Heart left ventricle (tissue), 16 donors: ENCODE measurements at places on chromosomes 16 and 17. TPM values are rescaled to one million over a fixed set of nuclear protein-coding genes. Genes with fewer than 3 reads are reported as not detected.
A peak's percentile ranks its signal among the peaks of the same experiment; 100 is the strongest.

The CPD gene
- total RNA-seq, result 19.5 TPM

The SSTR5 gene
- 1.5 TPM for total RNA-seq

GRCh38 chr17:63476459-63476853 lies 405 bp upstream of the ACE start:
- peak; percentile 33 for DNase-seq

DNA sequence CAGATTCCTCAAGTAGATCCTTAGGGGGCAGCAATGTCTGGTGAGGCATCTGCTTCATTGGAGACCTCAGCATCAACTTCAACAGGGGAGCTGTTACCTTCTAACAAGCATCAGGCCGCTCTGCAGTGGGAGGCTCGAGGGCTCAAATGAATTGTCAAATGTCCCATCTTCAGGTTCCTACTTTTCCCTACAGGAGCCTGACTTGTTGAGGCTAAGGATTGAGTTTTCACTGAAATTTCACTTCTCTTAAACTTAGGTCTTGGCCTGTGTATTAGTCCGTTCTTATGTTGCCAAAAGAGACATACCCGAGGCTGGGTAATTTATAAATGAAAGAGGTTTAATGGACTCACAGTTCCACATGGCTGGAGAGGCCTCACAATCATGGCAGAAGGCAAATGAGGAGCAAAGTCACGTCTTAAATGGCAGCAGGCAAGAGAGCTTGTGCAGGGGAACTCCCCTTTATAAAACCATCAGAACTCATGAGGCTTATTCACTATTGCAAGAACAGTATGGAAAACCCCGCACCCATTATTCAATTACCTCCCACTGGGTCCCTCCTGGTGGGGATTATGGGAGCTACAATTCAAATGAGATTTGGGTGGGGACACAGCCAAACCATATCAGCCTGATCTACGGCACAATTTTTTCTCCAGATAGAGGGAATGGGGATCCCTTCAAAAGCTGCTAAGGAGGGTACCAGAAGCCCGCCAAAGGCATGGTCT lies 5.1 kb upstream of the CD300LD start:
- no peak for DNase-seq

DNA sequence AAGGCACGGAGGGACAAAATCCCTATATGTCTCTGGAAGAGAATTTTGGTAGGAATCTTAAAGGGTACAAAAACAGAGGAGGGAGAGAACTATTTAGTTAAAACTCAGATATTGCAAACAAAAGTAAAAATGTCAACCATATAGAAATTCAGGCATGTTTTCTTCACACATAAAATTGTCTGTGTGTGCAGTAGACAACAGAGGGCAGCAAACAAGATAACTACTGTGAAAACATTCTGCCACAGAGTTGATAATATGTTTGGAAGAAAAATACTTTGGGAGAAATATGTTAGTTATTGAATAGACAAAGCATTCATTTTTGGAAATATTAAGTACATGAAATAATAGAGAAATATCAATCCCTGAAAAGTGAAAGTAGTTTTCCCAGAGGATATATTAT lies 56.2 kb downstream of the SNX11 start:
- DNase-seq, result no peak

DNA sequence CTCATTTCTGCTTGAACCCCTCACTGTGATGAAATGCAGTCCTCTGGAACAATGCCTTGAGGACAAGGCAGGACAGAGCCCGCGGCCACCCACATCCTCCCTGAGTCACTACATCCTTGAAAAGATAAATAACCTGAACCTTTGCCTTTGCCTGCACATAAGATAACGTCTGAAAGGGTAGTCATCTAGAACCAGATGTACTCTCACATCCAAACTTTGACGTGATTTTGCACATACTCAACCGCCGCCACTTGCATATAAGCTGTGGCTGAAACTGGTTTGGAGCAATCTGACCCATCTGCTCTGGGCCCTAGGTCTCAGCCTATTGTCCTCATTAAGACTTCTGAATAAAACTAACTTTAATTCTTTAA lies 252.1 kb downstream of the PHKB start:
- DNase-seq, result no peak

- DNase-seq, result no peak
Measured at GRCh38 chr17:19541445-19541844, 7.8 kb downstream of the SLC47A1 start.

GRCh38 chr16:84985079-84986065 lies 26.0 kb downstream of the ZDHHC7 start:
- DNase-seq, result no peak

DNA sequence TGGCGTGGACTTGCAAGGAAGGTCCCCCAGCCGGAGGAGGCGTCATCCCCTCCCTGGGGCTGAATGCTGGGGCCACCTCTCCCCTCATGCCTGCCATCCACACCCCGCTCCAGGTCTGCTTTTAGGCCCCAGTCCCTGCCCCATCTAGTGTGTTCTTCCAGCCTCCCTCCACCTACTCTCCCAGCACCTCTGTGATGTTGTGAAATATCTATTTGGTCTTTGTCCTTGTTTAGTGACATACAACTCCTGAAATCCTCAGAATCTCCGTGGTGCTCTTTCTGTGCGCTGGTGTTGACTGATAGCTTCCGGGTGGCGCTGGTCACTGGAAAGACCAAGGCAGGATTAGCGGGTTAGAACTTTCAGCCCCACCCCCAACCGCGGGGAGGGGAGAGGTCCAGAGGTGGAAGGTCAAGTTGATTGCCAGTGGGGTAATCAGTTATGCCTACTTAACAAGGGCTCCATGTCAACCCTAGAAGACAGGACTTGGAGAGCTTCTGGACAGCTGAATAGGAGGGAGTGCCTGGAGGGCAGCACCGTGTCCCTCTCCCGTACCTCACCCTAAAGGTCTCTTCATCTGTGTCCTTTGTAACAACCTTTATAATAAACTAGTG lies 10.1 kb downstream of the TBC1D24 start:
- DNase-seq, result no peak

GRCh38 chr17:60093694-60094093 lies 15.0 kb upstream of the HEATR6 start:
- no peak for DNase-seq

DNA sequence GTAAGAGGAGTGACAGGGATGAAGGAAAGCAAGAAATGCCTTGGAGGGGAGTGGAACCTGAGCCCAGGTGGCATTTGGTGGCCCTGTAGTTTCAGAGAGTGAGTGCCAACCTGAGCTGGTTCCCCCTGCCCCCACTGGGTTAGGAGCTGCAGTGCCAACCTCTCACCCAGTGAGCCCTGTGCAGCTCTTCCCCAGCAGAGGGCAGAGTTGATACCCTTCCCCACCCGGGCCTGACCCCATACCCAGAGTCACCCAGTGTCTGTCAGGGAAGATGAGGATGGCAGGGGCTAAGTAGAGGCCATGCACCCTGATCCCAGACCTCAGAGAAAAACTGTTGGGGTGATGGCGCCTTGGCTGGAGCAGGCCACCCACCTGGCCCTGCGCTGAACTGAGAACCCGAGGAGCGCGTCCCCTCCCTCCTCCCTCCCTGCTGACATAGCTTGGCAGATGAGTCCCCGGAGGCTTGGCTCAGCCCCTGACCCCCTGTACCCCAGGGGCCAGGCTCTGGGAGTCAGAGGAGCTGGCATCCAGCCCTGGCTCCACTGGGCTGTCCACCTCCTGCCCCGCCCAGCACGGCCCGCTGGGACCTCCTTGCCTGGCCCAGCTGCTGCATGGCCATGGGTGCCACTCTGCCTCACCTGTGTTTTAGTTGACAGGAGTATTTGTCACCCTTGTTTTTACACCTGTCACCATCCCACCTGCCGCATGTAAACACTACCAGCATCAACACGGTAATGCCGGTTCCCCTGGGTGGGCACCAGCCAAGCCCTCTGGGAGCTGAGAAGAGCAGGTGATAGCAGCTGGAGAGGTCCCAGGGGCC lies 113.9 kb downstream of the AMFR start:
- no peak for DNase-seq
